Stimulated activated CD8-positive, alpha-beta memory T cell treated with anti-CD3 and anti-CD28 coated beads, Interleukin-15, amount 100 ng/mL, for 24 hours (primary cell): ENCODE measurements at places on chromosomes 7 and 10.

DNA sequence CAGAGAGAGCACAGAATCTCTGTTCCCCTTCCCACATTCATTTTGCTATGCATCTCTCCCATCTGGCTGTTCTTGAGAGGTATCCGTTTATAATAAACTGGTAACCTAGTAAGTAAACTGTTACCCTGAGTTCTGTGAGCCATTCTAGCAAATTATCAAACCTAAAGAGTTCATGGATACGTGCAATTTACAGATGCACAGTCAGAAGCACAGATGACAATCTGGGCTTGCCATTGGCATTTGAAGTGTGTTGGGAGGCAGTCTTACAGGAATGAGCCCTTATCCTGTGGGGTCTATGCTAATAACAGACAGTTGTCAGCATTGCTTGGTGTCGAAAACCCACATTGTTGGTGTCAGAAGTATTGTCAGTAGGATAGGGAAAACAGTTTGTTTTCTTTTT, 151.8 kb downstream of the CFTR start:
- no peak for DNase-seq

DNA sequence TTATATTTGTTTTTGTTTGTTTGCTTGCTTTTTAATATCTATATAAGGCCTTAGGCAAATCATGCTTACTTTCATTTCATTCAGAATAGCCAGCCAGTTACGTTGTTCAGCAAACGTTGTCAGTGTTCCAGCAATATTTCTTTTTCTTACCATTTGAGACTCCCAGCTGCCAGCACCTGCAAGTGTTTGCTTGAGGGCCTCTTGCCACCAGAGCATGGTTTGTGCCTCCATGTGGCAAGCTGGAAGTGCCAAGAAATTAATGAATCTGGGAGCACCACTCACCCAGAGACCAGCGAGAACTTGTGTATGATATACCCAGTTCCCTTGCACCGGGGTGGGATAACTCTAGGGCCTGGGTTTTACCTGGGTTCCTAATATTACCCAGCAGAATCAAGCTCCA, 177.1 kb upstream of the CSTF2T start:
- DNase-seq = no peak

GRCh38 chr10:88459530-88459929, 123.6 kb downstream of the RNLS start:
- no peak for DNase-seq

DNA sequence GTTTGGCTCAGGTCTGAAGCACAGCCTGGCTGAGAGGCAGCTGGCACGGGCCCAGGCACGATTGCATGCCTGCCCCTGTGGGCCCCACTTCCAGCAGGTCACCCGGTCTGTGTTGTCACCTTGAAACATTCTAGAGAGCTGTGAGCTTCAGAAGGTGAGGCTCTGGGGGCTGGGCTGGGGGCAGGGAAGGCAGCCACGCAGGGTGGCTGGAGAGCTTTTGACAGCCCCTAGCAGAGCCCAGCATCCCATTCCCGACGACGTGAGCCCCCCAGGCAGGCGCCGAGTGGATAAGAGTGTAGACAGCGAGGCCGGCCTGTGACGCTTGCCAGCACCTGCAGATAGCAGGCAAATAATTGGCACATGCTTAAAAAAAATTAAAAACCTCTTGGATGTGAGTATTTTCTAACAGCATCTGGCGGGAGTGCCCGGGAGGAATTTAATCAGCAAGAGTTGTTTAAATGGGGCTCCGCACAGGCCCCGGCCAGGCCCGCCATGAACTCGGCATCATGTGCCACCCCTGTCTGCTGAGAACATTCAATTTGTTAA, 212.0 kb upstream of the TBX20 start:
- DNase-seq = no peak

GRCh38 chr10:98915911-98916310, 319.7 kb downstream of the HPSE2 start:
- no peak for DNase-seq

DNA sequence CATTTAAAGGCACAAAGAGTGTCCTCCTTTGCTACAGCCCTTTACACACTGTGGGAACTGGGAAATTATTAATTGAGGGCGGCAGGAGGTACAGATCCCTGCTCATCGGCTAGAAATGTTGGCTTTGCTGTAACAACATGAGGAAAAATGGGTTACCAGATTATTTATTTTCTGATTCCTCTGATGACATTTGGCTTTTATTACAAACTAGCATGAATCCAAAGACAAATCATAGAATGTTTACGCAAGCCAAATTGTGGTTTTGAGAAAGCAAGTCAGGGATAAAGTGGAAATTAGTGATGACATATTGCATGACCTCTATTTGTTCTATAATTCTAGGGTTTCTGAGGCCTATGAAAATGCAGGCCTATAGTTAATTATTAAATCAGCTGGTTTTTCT, 126.1 kb upstream of the TMEM196 start:
- no peak for DNase-seq

DNA sequence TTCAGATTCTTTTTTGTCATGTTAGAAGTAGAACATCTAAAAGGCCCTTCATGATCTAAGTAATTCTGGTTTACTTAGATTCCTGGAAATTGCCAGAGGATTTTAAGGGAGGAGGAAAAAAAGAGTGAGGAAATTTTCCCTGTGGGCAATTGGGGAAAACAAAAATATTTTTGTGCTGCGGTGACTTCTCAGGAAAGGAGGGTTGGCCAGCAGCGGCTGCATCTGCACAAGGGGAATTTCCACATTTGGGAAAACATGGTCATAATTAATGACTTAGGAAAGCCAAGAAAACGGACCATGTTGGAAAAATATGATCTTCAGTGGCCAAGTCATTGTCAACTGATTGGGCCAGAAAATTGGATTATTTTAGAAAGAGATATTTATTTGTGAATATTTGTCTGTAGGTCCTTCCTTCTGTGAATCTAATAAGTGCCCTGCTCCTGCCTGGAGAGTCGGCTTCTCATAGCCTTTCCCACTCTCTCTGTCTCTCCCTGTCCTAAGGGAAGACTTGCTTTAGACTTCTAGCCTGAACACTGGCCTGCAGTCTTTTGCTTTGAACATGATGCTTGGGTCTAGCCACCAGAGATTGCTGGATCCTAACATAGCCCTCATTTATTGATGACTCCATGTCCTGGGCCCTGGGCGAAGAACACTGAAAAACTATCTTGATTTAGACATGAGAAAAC, 124.2 kb upstream of the MKLN1 start:
- DNase-seq = no peak

DNA sequence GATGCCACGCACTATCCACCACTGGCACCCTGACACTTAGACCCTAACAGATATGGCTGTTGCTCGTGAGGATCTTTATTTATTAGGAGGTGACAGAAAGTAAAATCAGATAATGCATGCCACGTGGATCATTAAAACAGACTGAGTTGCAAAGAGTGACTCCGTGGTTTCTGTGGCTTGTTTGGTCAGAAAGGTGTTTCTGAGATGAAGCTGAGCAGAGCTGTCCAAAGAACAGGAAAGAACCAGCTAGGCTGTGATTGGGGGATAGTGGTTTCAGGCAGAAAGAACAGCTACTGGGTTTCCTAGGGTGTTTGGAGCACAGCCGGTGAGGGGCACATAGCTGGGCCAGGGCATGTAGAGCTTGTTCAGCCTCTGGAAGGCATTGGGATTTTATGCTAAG, 34.4 kb downstream of the CSGALNACT2 start:
- no peak for DNase-seq

DNA sequence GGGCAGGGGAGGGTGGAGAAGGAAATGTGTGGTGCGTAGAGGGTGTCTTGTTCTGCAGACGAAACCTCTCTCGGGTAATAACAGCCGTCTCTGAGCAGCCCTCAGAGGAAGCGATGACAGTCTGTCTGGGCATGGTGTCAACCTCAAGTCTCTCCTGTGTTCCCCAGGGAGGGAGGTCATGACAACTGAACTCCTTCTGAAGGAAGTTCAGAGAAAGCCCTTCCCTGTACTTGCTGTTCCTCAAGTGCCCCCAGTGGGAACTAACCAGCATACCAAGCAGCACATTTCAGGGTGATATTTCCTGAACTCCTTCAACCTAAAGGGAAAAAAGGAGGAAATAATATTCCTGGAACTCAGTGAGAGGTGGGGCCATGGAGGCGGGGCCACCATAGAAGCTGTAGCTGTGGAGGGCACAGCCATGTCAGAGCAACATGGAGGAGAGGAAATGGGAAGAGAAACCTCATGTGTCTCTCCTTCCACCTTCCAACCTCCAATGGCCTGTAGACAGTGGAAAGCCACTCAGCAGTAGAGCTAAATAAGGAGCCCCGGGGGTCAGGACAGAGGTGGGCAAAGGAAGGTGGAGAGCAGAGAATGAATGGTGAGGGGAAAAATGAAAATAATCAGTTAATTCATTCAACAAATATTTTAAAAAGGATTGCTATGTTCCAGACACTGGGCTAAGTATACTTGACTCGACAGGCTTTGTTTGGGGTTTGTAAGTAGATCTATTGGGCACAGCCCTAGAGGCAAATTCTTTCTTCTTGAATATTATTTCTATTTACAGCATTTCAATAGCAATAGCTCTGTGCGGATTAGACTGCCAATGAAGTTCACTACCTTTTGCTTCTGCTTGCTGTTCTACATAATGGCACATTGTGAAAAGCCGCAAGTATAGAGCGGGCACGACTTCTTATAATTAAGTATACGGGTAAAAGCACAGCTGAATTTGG, 61.0 kb upstream of the AOAH start:
- peak; percentile 26 for DNase-seq

DNA sequence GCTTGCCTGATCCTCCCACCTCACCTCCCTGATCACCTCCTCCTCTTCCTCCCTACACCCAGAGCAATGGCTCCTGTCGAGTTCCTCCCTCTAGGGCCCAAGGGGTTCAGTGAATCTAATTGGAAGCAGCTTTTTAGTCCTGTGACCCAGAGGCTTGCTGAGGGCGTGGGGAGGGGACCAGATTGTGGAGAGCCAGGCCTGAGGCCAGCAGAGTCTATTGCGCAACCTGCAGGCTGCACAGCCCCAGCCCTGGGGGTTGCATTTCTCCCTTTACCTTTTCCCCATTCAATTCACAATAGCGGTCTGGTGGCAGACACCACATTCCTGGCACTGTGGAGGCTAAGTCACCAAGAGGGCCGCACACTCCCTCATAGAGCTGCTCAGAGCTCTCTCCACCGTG, 32.5 kb downstream of the GHRHR start:
- no peak for DNase-seq

DNA sequence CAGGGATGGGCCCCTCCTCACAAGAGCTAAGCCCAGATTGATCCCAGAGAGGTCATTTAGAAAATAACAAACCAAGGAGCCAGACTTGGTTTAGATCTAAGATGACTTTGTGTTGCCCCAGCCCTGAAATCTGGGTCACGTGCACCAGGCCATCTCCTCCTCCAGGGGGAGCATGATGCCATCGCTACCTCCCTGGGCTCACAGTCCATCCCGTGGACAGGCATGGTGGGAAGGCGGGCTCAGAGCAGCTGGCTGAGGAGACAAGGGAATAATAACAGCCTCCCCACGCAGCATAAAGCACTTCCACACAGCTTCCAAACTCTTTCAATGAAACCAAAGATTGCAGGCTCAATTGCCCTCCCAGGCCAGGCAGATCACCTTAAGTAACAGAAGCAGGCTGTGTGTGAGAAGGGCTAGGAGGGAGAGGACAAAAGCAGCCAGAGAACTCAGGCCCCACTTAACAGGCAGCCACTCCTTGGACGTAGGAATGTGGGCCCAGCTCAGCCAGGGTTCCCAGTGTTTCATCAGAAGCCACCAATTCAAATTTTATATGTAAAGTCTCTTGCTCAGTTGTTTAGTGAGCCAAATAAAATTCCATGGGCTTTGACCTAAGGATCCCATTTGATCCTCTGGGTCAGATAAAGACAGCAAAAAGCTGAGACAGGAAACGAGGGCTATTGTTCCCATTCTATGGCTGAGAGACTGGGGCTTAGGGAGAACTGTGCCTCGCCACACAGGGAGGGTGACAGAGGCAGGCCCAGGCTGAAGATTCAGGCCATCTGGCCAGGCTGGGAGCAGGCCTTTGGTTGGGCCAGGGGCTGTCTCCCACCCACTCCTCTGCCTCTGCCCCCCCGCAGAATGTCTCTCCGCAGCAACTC, 100.2 kb downstream of the COL13A1 start:
- DNase-seq = no peak

GRCh38 chr10:71372882-71373495, 23.7 kb upstream of the CDH23 start:
- no peak for DNase-seq

DNA sequence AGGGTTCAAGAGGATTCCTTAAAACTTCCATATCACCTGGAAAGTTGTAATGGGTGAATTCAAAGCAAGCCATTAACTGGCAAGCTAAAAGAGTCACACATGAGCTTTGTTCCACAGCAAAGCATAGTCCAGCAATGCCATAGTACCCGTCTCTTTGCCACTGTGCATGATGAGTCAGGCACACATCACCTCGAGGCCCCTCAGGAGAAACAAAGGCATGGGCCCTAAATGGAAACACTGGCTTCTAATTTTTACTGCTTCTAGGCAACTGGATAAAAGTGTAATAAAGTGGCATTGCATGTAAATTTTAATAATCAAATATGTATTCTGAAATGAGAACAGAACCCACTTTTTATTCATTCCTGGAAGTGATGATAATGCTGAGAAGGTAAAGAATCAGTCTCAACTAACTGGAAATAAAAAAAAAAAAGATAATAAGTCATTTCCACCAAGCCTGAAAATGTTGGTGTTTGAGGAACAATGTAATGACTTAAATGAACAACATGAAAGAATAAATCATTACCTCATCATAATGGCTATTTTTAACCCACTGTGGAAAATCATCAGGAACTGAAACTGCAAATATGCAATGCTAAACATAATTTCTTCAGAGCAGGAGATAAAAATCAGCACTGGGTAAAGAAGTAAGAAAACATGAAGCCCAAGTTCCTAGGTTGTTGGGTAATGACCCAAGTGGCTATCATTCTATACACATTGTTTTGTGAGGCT, 104.9 kb downstream of the CDK6 start:
- no peak for DNase-seq

- no peak for DNase-seq
Observed at GRCh38 chr10:132178672-132179545, 7.8 kb upstream of the DPYSL4 start.

DNA sequence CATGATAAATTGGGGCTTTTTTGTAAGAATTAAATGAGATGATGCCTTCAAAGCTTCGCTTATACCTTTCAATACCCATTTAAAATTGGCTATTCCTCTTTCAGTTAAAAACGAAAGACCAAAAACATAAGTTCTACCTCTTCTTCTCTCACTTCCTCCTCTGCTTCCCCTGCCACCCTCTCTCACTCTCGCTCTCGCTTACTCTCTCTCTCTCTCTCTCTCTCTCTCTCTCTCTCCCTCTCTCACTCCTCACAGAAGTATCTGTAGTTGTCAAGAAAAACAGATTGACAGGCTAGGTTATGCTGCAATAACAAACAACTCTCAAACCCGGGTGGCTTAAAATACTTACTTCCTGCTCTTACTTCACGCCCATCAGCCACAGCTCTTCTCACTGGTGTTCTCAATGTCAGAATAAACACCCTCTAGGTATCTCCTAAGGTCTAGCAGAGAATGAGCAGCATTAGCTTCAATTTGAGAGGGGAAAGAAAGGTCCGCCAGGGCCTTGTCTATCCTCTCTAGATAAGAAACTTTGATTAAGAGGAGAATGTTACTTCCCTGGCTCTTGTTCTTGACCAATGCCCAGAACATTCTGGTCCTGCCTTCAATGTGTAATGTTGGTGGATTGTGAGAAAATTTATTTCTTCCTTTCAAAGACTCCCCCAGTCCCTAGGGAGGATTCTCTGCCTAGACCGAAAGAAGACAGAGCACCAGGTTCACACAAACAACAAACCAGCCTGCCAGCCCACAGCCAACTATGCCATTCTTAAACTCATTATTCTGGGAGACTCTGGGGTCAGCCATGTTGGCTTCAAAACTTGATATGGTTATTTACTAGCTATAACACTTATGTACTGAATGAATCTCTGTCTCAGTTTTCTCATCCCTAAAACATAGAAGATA, 1028.7 kb downstream of the XPNPEP1 start:
- no peak for DNase-seq

GRCh38 chr10:29608476-29609301, 26.1 kb downstream of the SVIL start:
- DNase-seq = no peak
